ENCODE measurements at places on chromosomes 4 and X.

DNA sequence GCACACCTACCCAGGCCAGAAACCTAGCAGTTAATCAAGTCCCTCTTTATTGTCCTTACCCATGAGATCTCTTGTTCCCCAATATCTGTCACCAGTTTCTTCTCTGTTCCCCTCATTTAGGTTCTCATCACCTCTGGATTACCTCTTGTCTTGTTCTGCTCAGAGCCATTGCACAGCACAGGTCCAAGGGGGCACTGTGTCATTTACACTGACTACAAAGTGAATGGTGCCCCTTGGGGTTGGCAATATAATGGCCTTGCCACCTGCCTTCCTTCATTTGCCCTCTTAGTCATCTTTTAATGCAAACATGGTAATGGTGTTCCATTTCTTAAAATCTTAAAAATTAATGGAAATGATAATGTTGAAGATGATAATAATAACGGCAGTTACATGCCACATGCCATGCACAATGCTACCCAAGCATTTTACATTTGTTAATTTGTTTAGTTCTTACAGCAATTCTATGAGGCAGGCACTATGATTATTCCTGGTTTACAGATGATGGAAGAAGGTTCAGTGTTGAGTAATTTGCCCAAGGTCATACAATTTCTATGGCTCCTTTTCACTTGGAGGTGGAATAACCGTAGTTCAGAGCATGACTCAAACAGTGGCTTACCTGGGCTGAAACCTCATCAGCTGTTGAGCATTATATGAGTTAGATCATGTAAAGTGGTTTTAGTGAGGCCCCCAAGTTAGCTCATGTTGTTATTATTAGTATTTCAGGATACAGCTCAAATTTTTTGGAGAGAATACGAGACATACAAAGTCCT, 117.9 kb downstream of the RASL11B start:
- no peak for DNase-seq

DNA sequence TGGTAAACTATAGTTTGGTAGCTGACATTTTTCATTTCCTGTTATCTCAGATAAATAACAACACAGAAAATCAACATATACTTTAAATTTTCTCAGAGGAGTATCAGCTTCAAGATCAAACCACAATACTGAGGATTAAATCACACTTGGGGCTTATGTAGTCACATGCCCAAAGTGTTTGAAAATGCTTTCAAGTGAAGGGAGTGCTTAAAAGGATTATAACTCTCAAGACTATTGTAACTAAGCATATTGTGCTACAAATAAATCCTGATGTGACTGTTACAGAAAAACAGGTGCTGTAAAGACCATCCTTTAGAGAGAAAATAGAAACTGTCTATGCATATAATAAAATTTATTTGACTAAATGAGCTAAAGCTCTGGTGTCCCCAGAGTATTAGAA, 887.6 kb downstream of the ADGRL3 start:
- DNase-seq, result no peak

DNA sequence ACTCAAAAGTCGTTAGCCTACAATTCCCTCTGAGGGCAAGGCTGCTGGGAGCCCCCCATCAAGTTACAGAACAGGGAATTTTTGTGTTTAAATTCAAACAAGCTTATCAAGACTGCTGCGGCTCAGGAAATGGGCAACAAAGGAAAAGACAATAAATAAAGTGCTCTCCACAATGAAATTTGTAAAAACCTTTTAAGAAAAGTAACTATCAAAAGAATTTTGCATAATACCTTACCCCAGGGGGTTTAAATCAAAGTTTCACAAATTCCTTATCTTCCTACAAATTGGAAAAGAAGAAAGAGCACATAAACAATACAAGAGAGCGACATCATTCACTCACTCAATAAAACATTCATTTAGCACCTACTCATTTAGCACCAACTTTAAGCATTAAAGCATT, 97.9 kb upstream of the CCDC160 start:
- DNase-seq, result no peak

DNA sequence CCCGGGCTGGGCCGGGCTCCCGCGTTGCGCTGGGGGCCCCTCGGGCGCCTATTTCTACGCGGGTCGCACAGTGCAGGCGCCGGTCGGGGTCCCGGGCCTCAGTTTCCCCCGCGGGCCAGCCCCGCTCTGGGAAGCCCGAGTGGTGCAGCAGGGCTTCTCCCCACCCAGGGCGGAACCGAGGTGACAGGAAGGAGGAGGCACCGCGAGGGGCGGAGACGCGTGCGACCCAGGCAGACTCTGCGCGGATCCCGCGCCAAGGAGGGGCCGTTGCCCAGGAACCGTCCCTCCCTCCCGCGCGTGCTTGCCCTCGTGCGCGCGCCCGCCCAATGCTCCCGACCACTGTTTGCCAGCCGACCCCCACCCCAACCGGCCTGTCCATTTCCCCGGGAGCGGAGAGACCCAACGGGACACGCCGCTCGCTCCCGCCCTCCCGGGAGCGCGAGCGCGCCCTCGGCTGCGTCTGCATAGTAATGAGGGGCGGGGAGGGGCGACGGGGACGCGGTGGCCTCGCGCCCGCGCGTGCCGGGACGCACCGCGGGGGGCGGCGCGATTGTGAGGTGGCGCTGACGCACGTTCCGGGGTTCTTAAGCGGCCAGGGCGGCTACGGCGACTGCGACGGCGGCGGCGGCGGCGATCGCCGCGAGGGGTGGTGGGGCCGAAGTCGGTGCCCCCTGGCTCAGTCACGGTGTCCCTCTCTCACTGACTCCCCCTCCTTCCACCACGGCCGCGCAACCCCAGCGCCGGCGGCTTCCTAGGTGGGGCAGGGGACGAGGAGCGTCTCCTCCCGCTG, at the start of gene CPEB2:
CPEB2 (plus strand) TSS at position 613 of the 790 bp plus-strand sequence. CDS start 193 bp downstream, outside the sequence.
- peak; percentile 77 for DNase-seq

GRCh38 chrX:72308566-72309296, 3.0 kb upstream of the CITED1 start:
- no peak for DNase-seq

GRCh38 chr4:70426789-70427188, 29.0 kb downstream of the OPRPN start:
- DNase-seq, result no peak

GRCh38 chr4:125091101-125091500, 223.7 kb upstream of the FAT4 start:
- no peak for DNase-seq

DNA sequence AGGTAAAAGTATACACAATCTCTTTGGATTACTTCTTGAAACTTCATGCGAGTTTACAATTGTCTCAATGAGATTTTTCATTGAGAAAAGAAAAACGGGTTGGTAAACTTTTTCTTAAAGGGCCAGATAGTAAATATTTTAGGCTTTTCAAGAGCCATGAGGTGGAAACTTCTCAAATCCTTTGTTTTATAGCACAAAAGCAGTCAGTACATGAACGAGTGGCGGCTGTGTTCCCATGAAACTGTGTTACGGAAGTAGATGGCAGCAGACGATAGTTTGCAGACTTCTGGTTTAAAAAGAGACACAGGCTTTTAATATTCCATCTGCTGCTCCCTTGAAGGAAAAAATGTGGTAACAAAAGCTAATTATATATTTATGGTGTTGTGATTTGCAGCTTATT, 332.0 kb downstream of the TENM3 start:
- no peak for DNase-seq

GRCh38 chr4:89137231-89137630, 25.9 kb downstream of the TIGD2 start:
- DNase-seq, result no peak

DNA sequence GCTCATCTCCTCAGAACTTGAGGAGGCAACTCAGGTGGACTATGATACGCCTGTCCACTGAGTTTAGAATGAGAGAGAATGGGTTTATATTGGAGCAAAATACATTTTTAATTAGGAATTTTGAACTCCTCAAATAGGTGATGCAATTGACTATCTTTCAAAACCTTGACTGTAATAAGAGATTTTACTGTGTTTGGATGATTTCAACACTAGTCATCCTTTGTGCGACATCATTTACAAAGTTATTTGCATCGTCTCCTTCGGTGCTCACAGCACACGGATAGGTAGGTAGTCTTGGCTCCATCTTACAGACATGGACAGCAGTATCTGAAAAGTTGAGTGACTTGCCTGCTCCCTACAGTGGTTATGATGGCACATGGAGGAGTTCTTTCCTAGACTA, 67.0 kb downstream of the AASDH start:
- no peak for DNase-seq

DNA sequence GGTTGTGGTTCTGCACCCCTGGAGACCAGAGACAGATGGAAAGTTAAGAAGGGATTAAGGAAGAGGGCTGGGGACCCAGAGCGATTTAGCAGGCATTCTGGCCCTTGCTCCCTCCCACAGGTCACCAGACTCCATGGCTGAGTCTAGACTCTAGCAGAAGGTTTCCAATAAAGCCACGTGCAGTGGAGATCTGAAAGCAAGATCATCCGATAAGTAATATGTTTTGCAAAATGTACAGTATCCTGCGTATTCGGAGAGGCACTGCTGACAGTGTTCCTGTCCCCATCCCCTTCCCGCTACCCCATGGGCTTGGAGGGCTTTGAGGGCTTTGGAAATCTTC, 531 bp upstream of the GPRIN3 start:
- DNase-seq, result no peak
